ENCODE measurements at places on chromosomes 6 and 20. TPM values are rescaled to one million over a fixed set of nuclear protein-coding genes. Genes with fewer than 3 reads are reported as not detected.

DNA sequence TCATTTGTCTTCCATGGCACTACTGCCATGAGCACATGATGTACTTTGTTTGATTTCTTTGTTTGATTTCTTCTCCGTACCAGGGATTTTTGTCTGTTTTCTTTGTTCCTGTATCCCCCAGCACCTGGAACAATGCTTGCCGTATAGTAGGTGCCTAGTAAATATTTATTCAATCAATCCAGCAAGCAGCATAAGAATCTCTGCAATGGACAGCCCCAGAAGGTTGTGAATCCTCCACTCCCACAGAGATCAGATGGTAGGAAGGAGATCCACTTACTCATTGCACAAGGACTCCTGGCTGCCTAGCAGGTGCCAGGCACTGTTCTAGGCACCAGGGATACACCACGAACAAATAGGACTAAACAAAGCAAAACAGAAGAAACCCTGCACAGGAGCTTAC is 6.7 kb upstream of the SYNJ2 start:
- no peak for DNase-seq

GRCh38 chr6:11947063-11947462 is 65.0 kb upstream of the HIVEP1 start:
- no peak for DNase-seq

DNA sequence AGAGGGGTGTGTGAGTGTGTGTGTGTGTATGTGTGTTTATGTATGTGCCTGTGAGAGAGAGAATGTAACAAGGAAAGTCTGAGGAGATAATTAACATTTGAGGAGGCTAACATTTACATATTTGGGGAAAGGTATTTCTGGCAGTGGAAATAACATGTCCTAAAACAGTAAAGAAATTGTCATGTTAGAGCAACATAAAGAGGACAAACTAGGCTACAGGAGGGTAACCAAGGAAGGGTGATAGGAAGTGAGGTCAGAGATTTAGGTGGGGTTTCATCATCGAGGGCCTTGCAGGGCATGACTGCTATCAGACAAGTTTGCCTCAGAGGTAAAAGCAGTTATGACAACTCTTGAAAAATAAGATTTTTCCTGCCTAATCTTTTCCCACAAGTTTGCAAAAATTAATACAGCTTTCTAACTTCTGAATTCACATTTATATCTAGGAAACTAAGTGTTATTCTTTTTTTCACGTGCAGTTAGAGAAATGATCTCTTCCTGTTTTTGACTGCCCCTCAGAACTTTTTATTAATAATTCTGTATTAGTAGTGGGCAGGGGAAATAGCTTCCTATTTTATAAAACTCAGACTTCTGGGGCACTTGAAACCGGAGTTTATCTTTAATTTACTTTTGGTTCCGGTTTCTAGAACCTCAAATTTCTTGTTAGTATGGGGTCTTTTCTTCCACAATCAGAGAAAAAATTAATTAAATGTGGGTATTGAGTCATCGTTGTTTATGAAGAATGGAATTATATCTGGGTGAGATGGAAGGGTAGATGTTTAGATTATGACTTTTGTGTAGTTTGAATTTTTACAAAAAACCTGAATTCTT is 30.5 kb upstream of the RHAG start:
- no peak for DNase-seq

DNA sequence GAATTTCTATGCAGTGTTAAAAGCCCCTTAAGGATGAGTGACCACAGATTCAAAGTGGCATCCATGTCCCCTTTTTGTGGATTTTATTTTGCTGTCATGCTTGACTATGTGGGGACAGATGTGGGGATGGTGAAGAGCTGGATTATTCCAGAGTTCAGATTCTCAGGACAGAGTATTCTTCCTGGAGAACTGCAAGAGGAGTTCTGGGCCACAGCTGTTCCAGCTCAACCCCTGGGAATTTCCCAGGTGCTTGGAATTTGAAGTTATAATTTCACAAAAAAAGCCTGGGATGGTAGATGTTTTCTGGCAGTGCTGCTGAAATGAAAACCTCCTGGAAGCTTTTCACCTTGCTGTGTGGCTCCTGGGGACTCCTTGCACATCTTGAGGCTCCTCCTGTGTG is 671.8 kb upstream of the MARCKS start:
- DNase-seq: peak; percentile 48

- peak; percentile 78 for DNase-seq
These were observed 128.4 kb upstream of the SGK1 start for GRCh38 chr6:134446218-134446848.

- no peak for DNase-seq
These were observed 32.7 kb upstream of the C20orf203 start for GRCh38 chr20:32706486-32706885.

GRCh38 chr6:106431972-106432371 is 71.5 kb downstream of the CRYBG1 start:
- no peak for DNase-seq

GRCh38 chr6:143026696-143027449 is 33.8 kb upstream of the AIG1 start:
- peak; percentile 24 for DNase-seq

DNA sequence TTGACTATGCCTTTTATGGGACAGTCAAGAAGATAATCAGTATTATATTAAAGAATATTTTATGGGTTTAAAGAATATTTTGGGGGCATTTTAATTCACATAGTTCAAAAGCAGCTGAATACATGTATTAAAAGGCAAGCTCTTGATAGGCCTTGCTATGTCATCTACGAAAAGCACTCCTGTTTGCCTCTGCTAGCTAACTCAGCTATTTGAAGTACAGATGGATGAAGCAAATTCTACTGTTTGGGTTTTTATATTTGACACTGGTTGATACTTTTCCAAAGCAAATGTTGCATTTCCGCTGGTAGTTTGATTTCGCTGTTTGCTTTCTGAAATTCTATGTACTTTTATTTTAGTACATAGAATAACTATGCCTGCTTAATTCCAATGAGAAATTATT is 47.0 kb downstream of the SLC22A3 start:
- no peak for DNase-seq

LY6G6F gene
- total RNA-seq: not detected

PSORS1C2 gene
- not detected for total RNA-seq

KIF25 gene
- total RNA-seq: not detected

PRSS35 gene
- total RNA-seq: 6.7 TPM

Measured in IMR-90 (cell line).